MCF 10A (cell line): ENCODE measurements at places on chromosomes 7 and 10. TPM values are rescaled to one million over a fixed set of nuclear protein-coding genes. Genes with fewer than 3 reads are reported as not detected.
A peak's percentile ranks its signal among the peaks of the same experiment; 100 is the strongest.

The ITPRID1 gene
- total RNA-seq, result not detected in 2 replicates

The PRTFDC1 gene
- not detected in 2 replicates for total RNA-seq

The KIAA1217 gene
- total RNA-seq, result 48.3 and 48.7 TPM in 2 replicates

DNA sequence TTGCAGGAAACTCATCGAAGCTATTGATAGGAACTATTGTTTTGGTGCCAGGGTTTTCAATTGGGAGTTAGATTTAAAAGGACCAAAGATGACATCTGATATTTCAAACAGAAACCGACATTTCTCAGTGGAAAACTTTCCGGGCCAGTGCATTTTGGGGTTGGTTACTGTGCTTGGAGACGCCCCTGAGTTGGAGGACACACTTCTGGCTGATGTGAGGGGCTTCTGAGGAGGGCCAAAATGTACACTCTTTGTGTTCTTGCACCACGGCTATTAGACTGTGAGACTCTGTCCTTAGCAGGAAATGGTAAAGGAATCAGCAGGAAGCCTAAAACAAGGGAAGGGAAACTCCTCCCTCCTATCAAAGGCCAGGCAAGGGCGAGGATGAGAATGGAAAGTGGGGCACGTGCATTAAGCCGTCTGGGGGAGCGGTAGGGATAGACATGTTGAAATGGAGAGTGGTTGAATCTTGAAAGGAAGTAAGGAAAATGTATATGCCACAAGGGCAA lies 1.8 kb upstream of the SRGN start:
- DNase-seq, result no peak
- H3K4me3 ChIP-seq, result no peak overlapping the region
- peaks cover 7% of the 10 kb centered on the region for H3K36me3 ChIP-seq
- H3K4me1 ChIP-seq, result peaks cover 13% of the 10 kb centered on the region
- no peak overlapping the region for H3K27ac ChIP-seq
- H3K27me3 ChIP-seq, result no peaks in the 10 kb centered on the region

- H3K27me3 ChIP-seq, result no peaks in the 10 kb centered on the region
- peaks cover 20% of the 10 kb centered on the region for H3K4me1 ChIP-seq
- no peak overlapping the region for H3K4me3 ChIP-seq
- H3K27ac ChIP-seq, result peak overlapping the region; percentile 89
- peak; percentile 73 for DNase-seq
Measured at GRCh38 chr7:29328811-29329210, 134.2 kb downstream of the CHN2 start.

DNA sequence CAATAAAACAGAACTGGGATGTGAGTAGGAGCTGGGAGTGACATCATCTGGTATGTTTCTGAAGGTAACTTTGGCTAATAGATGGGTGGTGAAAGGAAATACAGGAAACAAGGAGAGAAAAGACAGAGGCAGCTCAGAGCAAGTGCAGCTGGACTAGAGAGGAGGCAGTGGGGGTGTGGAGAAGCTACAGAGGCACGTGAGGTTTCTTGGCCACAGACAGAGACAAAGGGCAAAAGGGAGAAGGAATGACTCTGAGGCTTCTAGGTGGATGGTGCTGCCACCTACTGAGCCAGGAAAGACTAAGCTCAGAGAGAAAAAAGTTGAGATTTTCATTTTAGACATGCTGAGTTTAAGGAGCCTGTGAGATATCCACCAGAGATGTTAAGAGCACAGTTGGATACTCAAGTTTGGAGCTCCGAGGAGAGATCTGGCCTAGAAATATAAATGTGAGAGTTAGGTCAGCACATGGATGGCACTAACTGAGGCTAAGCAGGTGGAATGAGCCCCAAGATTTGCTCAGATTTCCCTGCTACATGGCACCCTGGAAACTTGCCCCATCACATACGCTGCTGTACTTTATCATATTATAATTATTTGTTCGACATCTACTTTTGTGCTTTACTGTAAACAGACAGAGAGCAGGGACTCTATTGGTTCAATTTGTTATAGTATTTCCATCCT lies 293.0 kb upstream of the IMMP2L start:
- H3K27me3 ChIP-seq, result no peaks in the 10 kb centered on the region
- H3K4me3 ChIP-seq, result no peak overlapping the region
- H3K36me3 ChIP-seq, result no peaks in the 10 kb centered on the region
- H3K27ac ChIP-seq, result no peak overlapping the region
- peak; percentile 68 for DNase-seq

- peak overlapping the region; percentile 96 for H3K27ac ChIP-seq
- no peak for DNase-seq
- H3K36me3 ChIP-seq, result no peaks in the 10 kb centered on the region
- H3K27me3 ChIP-seq, result no peaks in the 10 kb centered on the region
- peak overlapping the region; percentile 89 for H3K4me3 ChIP-seq
Measured at GRCh38 chr7:151520419-151521261, 945 bp upstream of the RHEB start.

GRCh38 chr10:34768972-34769330 lies 46.1 kb downstream of the PARD3 start:
- peaks cover 63% of the 10 kb centered on the region for H3K4me1 ChIP-seq
- peak overlapping the region; percentile 67 for H3K4me3 ChIP-seq
- DNase-seq, result no peak
- no peaks in the 10 kb centered on the region for H3K27me3 ChIP-seq

DNA sequence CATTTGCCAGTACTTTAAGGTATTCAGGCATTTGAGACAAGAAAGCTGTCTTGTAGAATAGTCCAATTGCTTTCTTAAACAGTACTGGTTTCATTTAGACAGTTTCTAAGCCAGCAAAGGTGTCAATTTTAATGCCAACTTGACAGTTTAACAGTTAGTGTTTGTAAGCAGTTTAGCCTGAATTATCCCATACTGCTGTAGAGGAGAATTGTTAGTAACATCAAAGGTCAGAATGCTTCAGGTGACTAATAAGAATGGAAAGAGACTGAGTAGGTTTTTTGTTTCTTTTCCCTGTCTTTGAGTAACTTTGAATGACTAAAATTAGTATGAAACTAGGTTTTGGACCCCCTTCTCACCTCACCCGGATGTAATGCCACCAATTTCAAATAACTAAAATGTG lies 29.5 kb upstream of the VDAC2 start:
- no peaks in the 10 kb centered on the region for H3K27me3 ChIP-seq
- H3K4me3 ChIP-seq, result no peak overlapping the region
- no peak overlapping the region for H3K27ac ChIP-seq
- H3K36me3 ChIP-seq, result peaks cover 14% of the 10 kb centered on the region

GRCh38 chr10:8086315-8086714 lies 31.8 kb downstream of the GATA3 start:
- no peaks in the 10 kb centered on the region for H3K27me3 ChIP-seq
- H3K36me3 ChIP-seq, result peaks cover 4% of the 10 kb centered on the region
- no peak for DNase-seq
- no peak overlapping the region for H3K27ac ChIP-seq

DNA sequence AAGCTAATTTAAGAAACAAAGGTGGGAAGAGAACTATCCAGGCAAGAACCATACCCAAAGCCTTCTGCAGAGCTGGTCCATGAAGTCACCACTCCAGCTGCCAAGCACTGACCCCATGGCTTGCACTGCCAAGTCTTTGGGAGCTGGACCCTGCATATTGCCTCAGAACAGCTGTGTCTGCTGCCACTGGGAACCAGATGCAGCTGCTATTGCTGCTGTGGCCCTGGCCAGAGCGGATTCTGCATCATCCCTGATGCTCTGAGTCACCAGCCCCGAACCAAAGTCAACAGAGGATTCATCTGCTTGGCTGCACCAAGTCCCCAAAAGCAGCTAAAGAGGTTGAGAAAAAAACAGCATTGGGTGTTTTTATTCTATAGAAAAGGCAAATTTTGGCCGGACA lies 39.2 kb upstream of the GSAP start:
- H3K27me3 ChIP-seq, result no peaks in the 10 kb centered on the region
- peaks cover 11% of the 10 kb centered on the region for H3K4me1 ChIP-seq
- peak; percentile 85 for DNase-seq
